ENCODE measurements at places on chromosomes 4 and X.

DNA sequence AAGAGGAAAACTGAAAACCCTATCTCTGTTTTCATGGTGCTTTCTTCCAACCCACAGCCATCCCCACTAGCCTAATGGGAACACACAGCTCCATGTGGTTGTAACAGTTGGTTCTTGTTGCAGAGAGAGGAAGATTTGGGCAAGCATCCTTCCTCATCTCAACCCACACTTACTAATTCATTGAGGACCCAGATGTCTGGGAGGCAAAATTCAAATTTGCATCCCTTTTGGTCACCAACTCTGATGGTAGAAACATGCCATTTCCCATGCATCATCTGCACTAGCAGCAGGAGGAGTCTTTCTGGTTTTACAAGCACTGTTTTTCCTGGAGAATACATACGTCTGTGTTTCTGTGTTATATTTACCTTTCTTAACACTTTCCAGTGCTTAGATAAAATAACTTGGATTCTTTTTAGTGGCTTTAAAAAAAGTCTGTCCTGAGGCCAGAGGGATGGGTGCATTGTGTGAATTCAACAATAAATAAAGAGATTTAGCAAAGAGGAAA lies 301.0 kb downstream of the KCTD8 start:
- DNase-seq = no peak

- DNase-seq = no peak
Observed at GRCh38 chrX:8841911-8842310, 40.7 kb upstream of the FAM9A start.

DNA sequence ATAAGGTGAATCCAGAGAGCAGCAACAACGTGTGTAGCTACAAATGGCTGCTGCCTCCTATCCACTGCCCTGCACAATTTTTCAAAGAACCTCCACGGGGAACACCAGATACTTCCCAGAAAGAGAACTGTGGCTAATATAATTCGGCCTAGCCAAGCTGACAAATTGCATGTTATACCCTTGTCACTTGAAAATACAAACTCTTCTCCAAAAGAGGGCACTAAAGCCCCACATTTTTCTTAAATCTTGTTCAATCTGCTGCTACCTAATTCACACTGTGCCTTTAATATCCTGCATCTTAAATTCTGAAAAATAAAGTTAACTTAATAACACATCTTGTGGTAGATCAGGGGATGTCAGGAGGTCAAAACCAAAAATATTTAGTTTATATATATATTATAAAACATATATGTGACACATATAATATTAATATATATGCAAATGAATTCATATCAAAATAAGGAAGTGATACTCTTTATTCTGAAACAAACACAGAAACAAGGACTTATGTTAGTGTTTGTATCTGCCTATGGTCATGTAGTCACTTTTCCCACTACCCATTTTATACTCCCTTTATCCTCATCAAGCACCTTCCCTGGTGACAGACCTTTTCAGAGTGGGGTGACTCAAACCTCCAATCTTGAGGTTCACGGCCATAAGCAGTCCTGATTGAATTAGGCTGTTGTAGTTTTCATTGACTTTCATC lies 24.1 kb downstream of the CT45A1 start:
- DNase-seq = no peak

DNA sequence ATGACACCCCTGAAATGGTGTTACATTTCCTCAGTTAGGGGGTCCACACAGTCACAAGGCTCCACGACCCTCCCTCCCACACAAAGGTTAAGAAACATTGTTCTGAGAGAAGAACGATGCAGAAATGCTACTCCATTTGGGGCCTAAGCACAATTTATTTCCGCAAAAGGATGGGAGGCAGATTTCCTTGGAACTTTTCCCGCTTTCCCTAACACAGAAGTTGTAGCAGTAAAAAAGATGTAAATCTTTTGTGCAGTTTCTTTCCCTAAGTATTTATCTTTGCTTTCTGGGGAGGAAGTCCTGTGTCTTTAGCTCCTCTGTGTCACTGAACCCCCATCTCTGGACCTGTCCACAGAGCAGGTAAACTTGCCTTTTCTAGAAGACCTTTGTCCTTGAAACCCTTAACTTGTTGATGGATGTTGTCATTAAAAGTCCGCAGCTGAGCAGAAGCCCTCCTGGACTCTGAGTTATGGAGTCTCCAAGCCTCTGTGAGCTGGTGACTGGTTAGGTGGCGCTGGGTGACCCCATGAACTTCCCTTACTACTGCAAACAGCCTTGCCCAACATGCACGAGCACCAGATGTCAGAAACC lies 67.2 kb upstream of the SHISA3 start:
- DNase-seq = no peak

GRCh38 chr4:129908117-129908516 lies 812.2 kb downstream of the C4orf33 start:
- no peak for DNase-seq

DNA sequence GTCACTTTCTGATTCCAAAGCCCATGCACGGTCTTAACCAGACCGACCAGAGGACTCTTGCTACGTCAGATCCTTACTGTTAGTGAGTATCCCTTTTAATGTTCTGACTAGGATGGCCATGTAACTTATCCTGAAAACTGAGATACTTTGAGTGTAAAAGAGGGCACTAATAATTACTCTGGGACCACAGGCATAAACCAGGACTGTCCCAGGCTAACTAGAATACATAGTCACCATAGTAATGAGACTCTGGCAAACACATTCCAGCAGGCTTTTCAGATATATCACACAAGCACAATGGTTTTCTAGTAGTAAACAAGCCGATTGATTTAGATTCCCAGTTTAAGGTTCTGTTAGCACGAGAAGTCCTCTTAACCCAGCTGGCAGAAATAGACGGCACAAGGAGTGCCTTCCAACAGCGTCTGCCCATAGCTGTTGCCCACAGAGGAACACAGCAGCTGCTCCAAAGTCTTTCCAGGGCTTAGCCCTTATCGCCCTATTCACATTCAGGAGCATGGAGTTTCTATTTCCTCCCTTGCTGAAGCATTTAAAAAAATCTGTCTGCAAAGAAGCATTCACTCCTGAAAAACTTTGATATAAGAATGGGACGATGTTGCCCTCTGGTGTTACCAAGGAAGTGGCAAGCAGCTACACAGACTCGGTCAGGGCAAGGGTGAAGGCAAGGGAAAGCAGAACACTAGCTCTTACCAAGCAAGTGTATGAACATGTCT lies 92.4 kb downstream of the CXCL13 start:
- DNase-seq = peak; percentile 19

GRCh38 chrX:72048510-72049455 lies 82.9 kb downstream of the RTL5 start:
- DNase-seq = no peak

DNA sequence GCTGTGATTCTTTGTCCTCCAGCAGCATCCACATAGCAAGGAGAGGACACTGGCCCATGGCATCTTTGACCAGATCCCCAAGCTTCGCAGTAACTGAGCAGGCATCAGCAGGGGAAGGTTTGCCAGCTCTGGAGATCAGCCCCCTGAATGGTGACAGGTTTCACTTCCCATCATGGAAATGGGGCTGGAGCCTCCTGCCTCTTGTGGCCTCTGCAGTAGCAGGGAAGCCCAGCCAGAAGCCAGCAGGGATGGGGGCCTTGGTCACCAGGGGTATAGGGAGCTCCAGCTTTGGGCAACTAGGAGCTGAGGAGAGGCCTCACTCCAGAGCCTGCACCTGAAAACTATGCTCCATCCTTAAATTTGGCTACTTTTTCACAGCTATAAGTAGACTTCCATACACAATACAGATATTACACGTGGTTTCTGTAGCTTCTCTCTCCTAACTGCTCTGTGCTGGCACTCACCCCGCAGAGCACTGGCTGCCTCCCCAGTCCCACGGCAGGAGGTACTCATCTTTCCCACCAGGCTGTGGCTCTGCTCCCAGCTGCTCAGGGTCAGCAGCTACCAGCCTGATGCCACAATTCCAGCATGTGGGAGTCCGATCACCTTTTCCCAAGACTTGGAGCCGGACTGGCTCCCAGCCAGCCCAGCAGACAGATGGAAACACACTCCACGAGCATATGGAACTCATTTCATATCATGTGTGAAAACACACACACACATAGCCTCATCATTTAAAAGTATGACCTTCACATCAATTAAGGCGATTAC lies 2.8 kb downstream of the TMEM271 start:
- no peak for DNase-seq

DNA sequence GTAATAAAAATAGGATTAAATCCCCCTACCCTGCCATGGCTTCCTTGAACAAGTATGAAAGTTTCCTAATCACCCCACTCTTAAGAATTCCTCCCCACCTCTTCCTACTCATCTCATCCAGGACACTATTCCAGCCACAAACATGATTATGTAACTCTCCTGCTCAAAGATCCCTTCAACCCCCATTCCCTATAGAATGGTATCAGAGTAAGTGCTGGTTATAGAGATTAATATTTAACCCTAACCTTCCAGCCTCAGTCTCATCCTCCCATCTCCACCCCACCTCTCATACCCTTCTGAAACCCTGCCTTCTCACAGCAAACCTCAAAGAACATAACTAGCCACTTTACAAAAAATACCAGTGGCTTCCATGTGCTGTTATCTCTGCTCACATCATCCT lies 155.1 kb downstream of the PPP3CA start:
- no peak for DNase-seq

Data from HTR-8/SVneo (cell line).